ENCODE measurements at places on chromosomes 5 and 9.

DNA sequence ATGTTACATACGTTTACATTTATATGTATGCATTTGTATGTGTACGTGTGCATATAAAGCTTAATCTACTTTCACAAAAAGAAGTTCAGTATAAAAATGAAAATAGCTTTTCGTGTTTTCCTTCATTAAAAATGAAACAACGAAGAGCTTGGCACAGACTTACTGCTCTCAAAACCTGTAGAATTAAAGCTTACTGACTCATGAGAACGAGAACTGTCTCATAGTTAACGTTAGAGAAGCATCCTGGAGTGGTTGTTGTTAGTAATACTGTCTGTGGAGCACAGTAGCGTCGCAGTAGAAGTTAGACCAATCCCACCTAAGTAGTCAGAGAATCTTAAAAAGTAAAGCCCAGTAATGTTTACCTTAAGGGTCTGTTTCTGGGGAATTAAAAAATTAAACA, 1.3 kb downstream of the MAT2B start:
- DNase-seq, result peak; percentile 28

DNA sequence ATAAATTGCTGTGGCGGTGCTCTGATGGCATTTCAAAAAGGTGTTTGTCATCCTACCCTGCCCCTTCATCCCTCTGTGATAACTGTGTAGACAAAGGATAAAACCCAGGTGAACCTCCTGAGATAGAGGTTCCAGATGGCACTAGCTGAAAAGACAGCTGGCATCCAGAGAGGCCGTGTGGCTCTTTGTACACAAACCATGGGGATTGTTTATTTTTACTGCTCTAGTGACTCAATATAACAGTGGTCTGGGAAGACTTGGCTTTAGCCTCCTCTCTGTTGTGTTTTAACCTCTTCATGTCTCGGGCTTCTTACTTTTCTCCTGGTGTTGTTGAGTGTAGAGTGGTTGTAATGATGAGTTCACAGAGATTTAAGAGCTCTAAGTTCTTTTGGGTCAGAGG, 48.8 kb downstream of the SH3GL2 start:
- no peak for DNase-seq

DNA sequence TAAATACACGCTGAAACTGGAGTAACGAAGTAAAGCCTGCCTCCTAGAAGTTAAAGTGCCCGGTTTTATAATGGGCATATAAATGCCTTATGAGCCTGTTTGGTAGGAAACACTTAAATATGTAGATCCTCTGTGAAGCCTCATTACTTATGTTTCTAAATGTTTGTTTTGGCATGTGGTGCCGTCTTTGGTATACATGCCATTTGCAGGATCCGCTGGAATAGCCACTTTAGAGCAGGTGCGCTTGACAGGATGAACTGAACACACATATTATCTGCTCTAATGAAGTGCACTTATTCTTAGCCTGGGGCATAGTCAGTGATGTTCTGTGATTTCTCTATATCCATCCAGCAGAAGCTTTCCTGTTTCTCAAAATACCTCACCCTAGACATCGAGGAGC, 778.1 kb upstream of the WWC1 start:
- DNase-seq, result no peak

- DNase-seq, result no peak
Measured at GRCh38 chr9:97372580-97372979, 39.3 kb upstream of the TDRD7 start.

DNA sequence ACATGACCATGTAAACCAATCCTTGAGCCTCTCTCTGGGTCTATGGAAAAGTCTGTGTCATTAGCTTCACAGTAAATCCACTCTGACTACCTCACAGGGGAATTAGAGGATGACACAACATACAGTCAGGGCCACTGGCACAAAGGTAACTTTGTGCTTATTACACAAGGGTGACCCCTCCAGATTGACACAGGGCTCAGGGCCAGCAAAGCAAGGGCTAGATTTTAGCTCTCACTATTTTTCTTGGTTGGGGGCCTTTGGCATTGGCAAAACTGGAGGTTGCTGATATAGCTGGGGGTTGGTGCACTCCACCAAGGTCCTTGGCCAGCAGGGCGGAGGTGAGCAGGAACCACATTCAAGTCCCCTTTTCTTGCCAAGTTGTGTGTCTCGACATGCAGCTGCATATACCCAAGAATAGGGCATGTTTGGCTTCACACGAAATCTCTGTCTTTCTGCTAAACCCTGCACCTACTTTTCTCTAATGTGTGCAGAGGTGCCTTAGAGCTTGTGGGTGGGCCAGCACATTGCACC, 15.2 kb upstream of the OSMR start:
- DNase-seq, result no peak

DNA sequence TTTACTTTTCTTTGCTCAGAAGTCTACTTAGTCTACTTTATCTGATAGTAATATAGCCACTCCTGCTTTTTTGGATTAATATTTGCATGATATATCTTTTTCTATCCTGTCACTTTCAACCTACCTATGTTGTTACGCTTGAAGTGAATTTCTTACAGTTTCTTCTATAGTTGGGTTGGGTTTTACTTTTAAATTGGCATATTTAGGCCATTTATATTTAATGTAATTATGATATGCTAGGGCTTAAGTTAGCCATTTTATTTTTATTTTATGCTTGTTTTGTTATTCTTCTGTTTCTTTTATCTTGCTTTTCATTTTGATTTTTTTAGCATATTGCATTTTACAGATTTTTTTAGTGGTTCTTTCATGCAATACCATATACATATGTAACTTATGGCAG, 164.7 kb downstream of the AOPEP start:
- no peak for DNase-seq

DNA sequence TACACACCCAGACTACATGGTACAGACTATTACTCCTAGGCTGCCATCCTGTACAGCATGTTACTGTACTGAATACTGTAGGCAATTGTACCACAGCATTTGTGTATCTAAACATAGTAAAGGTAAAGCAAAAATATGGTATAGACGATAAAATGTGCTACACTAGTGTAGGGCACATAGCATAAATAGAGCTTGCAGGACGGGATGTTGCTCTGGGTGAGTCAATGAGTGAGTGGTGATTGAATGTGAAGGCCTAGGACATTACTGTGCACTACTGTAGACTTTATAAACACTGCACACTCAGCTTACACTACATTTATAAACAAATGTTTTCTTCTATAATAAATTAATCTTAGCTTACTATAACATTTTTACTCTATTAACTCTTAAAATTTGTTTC, 25.6 kb downstream of the ANKRD55 start:
- no peak for DNase-seq

DNA sequence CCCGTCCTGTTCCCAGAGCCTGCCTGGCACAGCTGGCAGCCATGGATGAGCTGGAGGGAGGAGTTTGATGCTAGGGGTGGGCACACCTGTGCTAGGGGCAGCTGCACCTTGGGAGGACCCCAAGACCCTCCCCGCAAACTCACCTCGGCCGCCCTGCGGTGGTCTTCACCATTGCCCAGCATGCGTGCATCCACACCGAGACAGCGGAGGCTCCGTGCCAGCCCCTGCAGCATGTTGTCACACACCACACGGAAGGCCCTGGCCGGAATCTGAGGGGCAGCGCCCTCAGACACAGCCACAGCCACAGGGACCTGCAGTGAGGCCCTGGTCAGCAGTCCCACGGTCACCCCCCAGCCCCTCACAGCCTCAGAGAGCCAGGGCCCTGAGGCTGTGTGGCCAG, 45.9 kb upstream of the NRARP start:
- DNase-seq, result no peak

DNA sequence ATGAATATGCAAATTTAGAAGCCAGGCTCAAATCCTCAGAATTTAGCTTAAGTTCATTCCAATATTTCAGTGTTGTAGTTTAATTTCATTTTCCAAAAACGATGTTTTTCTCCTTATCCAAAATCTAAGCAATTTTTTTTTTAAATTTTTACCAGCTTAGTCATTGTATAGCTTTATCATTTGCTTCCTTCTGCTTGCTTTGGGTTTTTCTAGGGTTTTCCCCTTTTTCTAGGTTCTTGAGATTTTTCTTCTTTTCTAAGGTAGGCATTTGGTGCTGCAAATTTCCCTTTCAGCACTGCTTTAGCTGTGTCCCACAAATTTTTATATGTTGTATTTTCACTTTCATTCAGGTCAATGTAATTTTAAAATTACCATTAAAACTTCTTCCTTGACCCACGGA, 34.4 kb upstream of the CCDC112 start:
- DNase-seq, result no peak

DNA sequence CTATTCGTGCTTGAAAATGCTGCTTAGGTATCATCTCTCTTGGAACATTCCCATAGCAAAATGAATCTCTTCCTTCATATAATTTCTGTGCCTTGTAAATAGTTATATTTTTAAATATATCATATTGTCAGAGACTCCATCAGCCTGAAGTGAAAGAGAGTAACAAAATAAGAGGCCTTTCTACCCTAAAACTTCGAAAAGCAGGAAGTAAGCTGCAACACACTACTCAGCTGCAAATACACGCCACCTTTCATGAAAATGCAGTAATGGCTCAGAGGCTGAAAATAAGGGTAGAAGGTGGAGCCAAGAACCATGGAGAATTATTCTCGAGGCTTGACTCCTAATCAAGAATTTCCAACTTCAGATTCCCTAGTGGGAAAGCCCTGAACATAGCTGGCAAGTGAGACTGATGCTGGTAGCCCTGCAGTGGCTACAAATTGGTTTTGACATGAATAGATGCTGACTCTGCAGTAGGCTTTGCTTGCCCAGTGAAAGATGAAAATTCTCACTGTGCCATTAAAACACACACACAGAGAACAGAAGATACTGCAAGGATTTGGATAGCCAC, 30.2 kb upstream of the PTGER4 start:
- DNase-seq, result no peak

- peak; percentile 39 for DNase-seq
Measured at GRCh38 chr5:124156415-124156996, 589.9 kb downstream of the ZNF608 start.

GRCh38 chr5:144972317-144972716, 801.6 kb downstream of the KCTD16 start:
- DNase-seq, result no peak

GRCh38 chr9:17625644-17626388, 47.0 kb downstream of the SH3GL2 start:
- no peak for DNase-seq

DNA sequence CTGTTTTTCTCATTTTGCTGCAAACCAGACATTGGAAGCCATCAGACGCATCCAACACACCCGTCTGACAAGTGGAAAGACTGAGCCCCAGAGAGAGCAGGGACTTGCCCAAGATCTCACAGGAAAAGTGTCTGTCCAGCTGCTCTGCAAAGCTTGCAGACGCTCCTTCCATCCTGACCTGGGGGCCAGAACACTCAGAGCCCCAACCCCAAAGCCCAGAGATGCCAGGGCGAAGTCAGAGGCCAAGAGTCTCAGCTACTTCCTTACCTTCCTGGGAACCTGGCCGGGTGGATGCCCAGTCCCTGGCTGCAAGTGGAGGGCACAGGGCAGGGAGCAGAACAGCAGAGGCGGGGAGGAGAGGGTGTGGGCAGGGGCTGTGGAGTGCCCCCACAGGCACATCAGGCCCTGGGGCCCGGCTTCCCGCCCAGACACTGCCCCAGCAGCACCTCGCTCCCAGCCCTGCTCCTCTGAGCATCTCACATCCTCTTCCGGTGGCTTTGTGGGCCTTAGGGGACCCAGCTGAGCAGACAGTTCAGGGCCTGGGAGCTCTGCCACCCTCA, 9.7 kb upstream of the RALGDS start:
- no peak for DNase-seq

GRCh38 chr9:120852240-120853010, 9.7 kb upstream of the PSMD5 start:
- DNase-seq, result no peak

GRCh38 chr9:6681957-6682501, 36.5 kb upstream of the GLDC start:
- DNase-seq, result no peak

DNA sequence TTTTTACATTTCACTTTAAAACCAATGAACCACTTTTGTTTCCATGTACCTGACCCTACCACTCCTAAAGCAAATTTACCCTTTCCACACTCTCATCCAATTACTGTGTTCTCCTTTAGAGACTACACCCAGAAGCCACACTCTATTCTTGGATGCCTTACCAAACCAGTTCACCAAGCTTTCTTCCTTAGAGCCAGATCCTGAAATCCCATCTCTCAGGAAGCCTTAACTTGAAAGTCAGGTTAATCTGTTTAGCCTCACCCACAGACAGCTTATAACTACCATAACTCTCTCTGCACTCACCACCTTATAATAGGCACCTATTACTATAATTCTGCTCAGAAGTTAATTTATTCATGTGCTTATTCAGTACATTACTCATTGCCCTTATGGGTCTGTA, 4.3 kb downstream of the CSNK1A1 start:
- no peak for DNase-seq

GRCh38 chr5:144596517-144596916, 425.8 kb downstream of the KCTD16 start:
- DNase-seq, result no peak

- DNase-seq, result no peak
Measured at GRCh38 chr5:112049738-112050137, 292.7 kb upstream of the NREP start.

DNA sequence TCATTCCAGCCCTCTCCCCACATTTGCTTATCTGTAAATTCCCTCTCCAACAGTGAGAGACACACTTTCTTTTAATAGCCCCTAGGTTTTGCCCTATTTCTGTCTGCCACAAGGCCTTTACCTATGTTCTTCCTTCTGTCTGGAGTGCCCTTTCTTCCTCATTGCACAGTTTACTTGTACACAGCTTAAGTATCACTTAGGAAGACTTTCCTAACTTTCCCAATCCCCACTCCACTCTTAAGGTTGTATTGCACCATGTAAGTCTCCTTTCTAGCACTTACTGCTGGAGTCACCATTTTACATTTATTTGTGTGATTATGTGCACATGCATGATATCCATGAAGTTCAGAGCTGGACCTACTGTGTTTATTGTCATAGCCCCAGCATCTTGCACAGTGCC, 10.8 kb upstream of the CKMT2 start:
- no peak for DNase-seq

GRCh38 chr5:173864126-173865050, 23.8 kb upstream of the CPEB4 start:
- no peak for DNase-seq

GRCh38 chr5:82859451-82860140, 217.6 kb downstream of the TMEM167A start:
- no peak for DNase-seq

DNA sequence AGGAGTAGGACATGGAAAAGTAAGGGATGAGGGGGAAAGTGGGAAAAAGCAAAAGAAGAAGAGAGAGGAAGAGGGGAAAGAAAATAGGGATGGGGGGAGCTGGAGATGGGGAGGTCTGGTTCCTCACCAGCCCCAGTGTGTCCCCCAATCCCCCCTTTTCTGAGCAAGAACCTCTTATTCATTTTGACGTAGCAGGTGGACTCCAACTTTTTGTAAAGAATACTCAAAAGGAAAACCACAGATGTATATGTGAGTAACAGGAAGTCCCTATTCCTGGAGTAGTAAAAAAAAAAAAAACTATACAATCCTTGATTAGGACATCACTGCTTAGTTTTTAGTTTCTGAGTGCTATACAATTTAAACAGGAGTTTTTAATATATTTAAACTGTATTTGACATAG, 3.9 kb upstream of the CFAP95 start:
- no peak for DNase-seq

GRCh38 chr9:16363916-16364315, 506.6 kb downstream of the BNC2 start:
- no peak for DNase-seq
